Right renal cortex interstitium (tissue), 3 donors: ENCODE measurements at places on chromosomes 6 and 20.

DNA sequence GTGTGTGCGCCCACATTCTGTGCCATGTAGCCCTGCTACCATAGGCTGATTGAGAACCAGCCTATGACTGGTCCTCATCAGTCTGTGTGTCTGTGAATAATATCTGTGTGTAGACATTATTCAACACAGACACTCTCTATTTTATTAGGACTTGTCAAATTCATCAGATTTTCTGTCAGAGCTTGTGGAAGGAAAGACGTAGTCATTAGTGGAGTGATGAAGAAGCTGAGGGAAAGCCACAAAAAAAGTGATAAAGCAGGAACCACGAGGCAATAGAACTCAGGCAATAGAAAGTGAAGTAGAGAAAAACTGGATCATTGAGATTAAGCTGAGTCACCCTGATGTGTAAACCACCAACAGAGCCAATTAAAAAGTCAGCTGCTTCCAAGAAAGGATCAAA, 122.2 kb upstream of the MARCKS start:
- DNase-seq, result no peak

- DNase-seq, result no peak
Measured at GRCh38 chr6:99364026-99364425, 14.6 kb upstream of the FAXC start.

GRCh38 chr20:19887556-19888268, 129.4 kb upstream of the NAA20 start:
- no peak for DNase-seq

DNA sequence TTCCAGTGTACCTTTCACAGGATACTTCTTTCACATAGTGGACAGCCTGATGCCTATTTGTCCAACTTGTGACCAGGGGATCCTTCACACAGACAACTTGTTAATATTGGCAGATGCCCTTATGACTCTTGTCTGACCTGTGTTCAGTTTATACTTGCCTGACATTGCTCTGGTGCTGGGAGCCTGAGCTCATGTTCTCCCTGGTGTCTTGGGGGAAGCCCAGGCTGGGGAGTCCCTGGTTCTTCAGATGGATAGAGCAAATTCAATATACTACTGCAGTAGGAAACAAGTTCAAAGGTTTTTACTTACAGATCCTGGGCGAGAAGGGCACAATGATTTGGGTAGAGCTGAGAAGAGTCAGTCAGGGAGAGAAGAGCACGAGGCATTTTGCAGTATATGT, 76.1 kb downstream of the NKAIN2 start:
- no peak for DNase-seq

DNA sequence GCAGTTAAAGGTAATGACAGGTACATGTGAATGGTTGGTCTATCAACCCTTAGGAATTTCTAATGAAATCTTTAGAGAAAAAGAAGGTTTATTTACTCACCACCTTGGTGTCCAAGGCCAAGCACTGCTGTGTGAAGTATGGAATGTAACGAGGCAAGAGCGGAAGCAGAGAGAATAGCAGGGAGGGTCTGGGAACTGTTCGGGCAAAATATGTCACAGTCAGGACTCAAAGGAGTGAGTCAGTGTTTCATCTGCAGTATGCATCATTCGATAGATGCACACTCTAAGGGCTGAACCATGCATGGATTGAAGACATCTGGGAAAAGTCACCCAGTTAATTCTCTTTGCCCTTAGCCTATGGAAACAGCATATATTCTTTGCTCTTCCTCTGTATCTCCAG, 33.2 kb downstream of the ADGRF5 start:
- DNase-seq, result no peak

GRCh38 chr6:160450849-160451248, 102.7 kb downstream of the SLC22A3 start:
- DNase-seq, result no peak

- no peak for DNase-seq
Measured at GRCh38 chr20:9422321-9423057, 91.9 kb upstream of the LAMP5 start.

- DNase-seq, result no peak
Measured at GRCh38 chr6:133241086-133241900, at the start of gene EYA4. TSS of gene EYA4 (plus strand) at chr6:133241357. CDS start at chr6:133274781, 33,424 bp downstream.

GRCh38 chr6:86969573-86969972, 32.2 kb downstream of the HTR1E start:
- DNase-seq, result no peak
